ENCODE measurements at places on chromosomes 13 and 19.

GRCh38 chr19:3825286-3825956, 39.2 kb upstream of the MATK start:
- DNase-seq, result no peak

DNA sequence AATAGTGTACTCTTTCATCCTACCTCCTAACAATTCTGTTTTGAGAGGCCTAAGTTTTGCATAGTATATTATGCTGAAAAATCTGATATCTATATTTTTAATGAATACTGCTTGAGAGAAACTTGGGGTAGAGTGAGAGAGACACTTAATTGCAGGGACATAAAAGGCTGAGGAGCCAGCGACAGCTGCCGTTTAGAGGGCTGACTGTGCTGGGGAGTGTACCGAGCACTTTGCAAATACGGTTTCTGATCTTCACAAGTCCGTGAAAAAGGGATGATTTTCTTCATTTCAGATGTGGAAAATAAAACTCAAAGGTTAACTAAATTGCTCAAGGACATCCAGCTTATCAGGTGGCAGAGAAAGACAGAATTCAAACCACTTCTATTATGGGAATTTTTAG, 97.4 kb downstream of the CAB39L start:
- no peak for DNase-seq

DNA sequence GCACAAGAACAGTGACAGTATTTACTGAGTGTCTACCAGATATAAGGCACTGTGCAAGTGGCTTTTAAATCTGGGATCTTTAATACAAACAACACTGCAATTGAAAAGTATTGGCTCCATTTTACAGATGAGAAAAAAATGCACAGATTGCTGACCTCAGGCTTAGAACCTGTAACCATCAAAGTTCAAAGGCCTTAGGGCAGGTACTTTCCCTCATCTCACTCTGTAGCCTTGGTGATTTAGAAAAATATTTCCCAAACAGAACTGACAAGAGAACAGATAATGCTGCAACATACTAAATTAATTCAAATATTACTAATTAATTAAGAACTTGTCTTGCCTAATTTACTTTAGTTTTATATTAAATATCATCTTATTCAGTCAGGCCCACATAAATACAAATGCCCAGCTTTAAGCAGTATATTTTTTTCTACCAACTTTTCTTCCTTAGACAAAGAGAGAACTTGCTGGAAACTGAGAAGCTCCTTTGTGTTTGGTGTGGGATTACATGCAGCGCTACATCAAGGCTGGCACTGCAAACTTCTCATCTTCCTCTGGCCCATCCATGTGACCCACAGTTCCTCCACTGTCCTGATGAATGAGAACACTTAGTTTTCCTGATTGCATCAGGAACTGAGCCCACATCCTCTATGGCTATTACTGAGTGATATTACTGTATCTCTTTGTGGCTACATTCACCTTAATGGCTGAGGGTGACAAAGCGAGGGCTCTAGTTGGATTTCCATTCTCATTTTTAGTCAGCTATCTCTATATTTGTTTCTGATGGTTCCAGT, 302.1 kb downstream of the ENOX1 start:
- no peak for DNase-seq

DNA sequence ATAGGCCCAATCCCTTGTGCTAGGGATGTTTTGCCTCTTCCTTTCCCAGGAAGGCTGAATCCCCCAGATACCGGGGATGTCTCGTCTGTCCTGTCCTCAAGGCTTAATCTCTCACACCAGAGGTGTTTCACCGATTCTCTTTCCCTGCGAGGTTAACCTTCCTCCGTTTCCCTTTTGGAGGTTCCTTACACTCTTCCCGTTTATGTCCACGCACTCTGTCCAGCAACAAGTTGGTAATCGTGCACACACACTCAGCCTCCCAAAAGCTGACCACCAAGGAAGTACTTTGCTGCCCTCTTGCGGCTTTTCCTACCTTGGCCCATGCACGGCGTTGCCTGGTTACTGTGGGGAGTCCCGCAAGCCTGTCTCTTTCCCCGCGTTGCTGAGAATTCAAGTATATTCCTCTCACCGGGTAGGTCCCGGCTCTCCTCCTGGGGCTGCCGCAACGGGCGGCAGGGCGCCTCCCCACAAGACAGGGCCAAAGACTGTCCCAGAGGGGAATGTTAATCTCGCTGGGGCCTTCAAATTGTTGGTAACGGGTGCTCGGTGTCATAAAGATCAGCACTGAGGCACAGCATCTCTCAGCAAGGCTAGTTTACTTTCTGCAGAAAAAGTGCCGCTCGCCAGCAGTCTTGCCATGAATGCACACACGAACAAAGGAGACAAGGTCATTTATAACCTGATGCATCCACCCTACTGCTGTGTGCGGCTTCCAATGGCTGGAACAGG, 36.7 kb upstream of the CD177 start:
- DNase-seq, result peak; percentile 84

DNA sequence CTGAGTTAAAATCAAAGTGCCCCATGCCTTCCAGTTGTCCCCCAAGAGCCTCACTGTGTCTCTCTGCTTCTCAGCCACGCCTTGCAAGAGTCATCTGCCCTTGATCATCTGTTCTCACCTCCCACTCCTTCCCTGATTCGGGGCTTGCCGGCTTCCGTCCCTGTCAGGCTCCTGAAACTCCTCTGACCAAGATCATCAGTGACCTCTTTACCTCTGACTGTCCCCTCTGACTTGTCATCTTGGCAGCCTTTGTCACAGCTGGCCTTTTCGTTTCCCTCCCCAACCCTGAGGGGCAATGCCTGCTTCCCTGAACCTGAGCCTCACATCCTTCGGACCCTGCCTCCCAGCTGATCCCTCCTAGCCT, 66.3 kb downstream of the MAP4K1 start:
- DNase-seq, result no peak

DNA sequence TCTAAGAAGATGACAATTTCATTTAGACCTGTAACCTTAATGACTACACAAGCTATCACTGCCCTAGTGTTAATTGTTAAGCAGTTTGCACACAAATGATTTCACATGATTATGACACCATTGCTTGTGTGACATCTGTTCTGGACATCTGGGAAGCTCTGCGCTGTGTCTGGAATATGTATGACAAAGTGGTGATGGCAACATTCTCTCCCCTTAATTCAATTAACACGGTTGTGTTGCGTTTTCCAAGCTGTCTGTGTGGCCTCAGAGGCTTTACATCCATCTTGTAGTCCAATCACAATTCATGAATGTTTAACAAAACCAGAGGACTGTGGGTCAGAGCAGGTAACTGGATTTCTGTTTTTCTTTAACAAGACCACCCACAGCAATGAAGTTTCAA, 204.4 kb downstream of the COG6 start:
- DNase-seq, result no peak

DNA sequence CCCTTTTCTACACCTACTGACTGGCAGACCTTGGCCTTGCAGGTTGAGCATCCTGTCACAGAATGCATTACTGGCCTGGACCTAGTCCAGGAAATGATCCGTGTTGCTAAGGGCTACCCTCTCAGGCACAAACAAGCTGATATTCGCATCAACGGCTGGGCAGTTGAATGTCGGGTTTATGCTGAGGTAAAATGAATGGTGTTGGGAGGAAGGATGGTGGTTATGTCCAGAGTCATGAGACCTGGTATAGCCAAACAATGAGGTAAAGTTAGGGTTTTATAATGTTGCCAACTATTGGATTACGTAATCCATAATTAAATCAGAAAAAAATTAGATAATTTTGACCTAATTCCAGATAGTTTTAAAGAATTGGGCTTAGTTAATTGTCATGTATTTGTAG, 212.5 kb downstream of the PCCA start:
- peak; percentile 93 for DNase-seq

- DNase-seq, result no peak
These were observed 82.1 kb downstream of the ATP8A2 start for GRCh38 chr13:25453850-25454365.

- no peak for DNase-seq
These were observed 53.6 kb upstream of the PABPC3 start for GRCh38 chr13:25042151-25042865.

- no peak for DNase-seq
These were observed 72.8 kb downstream of the GNG7 start for GRCh38 chr19:2629491-2630351.

DNA sequence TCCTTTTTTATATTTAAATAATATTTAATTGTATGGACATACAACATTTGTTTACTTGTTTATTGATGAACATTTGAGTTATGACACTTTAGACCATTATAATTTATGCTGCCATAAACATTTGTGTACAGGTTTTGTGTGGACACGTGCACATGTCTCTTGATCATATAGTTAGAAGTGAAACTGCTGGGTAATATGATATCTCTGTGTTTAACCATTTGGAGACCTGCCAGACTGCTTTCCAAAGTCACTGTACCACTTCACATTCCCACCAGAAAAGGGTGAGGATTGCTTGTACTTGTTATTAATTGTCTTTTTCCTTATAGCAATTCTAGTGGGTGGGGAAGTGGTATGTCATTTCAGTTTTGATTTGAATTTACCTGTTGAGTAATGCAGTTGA, 145.6 kb upstream of the KLHL1 start:
- DNase-seq, result peak; percentile 96

GRCh38 chr13:36157480-36157879, 26.3 kb upstream of the DCLK1 start:
- no peak for DNase-seq

GRCh38 chr19:32914879-32915660, 45.5 kb upstream of the SLC7A9 start:
- DNase-seq, result no peak

- peak; percentile 48 for DNase-seq
These were observed 60.3 kb upstream of the CLDN10 start for GRCh38 chr13:95492044-95492801.

DNA sequence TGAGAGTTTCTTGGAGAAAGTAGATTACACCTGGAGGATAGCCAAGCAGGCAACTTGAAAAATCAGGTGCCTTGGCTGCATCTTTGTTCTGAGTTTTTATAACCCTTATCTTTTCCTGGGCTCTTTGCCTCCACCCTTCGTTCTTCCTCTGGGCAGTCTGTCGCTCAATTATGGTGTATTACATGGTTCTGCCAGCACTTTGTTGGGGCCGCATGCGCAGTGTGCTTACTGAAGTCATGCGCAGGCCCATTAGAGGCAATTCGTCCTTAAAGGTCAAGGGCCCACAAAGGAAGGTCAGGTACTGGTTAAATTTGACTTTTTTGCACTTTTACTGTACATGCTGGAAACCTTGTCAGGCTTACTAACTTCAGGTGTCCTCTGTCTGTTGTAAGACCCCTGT, 761.9 kb upstream of the SLITRK5 start:
- no peak for DNase-seq

Data from NCI-H748 treated with DMSO at 0.1 percent for 48 hours (cell line).